HL-60 (cell line): ENCODE measurements at places on chromosomes 13 and 19.

DNA sequence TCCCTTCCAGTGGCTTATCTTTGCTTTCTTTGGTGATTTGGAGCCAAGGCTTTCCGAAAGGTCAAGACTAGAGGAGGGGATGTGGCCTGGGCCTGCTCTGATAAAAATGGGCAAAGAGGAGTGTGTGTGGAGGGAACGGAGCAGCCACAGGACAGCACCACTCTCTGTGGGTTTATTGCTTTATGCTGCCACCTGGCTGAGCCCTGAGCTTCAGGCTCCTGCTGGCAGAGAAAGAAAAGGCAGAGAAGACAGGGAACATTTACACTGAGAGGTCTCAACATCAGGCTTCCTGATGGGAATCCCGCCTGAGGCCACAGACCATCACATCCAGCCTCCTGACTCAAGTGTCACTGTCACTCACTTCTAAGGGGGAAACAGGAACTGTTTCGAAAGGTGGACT is 9.2 kb upstream of the GSX1 start:
- no peak for DNase-seq

DNA sequence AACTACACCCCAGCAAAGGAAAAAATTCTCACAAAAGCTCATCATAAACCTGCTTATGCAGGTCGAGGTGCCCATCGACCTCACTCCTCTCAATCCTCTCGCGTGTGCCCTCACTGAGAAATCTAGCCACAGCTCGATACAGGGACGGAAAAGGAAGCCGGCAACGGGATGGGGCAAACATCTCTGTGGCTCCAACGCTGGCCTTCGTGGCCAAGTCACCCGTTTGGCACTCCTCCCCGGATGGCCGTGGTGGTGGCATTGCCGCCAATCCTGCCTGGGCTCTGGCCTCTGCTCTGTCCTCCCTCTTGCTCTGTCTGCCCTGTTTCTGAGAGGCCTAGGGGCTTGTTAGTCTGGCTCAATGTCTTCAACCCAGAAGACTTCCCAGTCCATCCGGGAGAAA is 41.2 kb downstream of the ZNF146 start:
- no peak for DNase-seq

DNA sequence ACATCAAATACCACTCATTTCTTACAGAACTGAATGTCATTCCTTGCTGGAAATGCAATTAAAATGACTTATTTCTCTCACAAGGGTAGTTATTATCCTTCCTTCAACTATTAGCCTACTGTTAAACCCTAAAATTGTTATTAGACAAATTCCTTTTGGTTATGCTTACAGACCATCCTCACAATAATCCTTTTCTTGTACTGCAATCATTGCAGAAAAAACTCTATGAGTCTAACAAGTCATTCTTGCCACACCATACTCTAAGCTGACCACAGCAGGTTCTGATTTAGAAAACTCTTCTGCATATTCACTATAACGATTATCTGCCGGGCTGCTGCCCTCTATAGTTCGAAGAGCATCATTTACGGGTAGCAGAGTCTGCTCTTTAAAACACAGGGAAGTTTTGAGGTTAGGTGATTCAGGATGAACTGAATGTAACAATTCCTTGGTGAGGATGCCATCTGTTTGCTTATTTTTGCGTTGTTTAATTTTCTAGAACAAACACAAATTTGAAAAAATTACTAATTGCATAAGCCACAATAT is 38.2 kb downstream of the MTMR6 start:
- peak; percentile 51 for DNase-seq

- no peak for DNase-seq
These were observed 711 bp downstream of the CILP2 start for GRCh38 chr19:19538785-19539166.

- no peak for DNase-seq
These were observed 528.0 kb downstream of the DACH1 start for GRCh38 chr13:71339005-71339404.

- DNase-seq: no peak
These were observed 340.7 kb upstream of the HTR2A start for GRCh38 chr13:47237571-47237970.

GRCh38 chr19:2352121-2352520 is 7.9 kb upstream of the TMPRSS9 start:
- no peak for DNase-seq

DNA sequence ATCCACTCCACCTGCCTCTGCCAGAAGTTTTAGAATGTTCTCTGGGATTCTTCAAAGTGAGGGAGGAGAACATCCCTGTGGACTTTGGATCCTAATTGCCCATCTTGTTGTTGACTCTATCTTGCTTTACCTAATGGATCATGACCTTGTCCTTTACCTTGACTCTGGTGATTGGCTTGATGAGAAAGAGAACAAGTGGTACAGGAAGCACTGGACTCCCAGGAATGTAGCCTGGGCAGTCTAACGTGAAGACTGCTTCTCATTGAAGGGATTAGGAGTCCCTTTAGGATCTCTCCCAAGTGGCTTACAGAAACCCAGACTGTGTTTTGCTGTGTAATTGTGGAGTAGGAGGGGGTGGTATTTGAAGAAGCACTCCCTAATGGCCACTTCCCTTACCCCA is 63.9 kb downstream of the SLC10A2 start:
- no peak for DNase-seq

- no peak for DNase-seq
These were observed 6.8 kb downstream of the ATP8A2 start for GRCh38 chr13:25378528-25378927.

GRCh38 chr19:13999085-13999484 is 7.0 kb downstream of the RFX1 start:
- no peak for DNase-seq

- DNase-seq: no peak
These were observed 192.9 kb downstream of the DIAPH3 start for GRCh38 chr13:59970847-59971246.

DNA sequence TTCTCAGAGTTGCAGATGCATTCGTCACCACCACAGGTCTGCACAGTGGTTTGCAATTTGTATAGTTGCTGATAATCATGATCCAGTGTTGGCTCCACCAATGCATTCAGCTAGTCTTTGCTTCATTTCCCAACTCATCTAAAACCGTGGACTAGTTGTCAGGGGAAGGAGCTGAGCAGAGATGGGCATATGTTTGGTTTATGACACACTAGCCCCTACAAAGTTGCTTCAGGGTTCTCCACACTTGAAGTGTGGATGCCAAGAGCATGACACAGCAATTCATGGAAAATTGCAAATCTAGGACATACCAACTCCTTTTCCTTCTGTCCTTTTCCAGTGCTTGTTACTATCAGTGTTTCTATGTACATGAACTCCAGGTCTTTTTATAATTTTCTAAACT is 168.0 kb downstream of the TNFSF13B start:
- no peak for DNase-seq

DNA sequence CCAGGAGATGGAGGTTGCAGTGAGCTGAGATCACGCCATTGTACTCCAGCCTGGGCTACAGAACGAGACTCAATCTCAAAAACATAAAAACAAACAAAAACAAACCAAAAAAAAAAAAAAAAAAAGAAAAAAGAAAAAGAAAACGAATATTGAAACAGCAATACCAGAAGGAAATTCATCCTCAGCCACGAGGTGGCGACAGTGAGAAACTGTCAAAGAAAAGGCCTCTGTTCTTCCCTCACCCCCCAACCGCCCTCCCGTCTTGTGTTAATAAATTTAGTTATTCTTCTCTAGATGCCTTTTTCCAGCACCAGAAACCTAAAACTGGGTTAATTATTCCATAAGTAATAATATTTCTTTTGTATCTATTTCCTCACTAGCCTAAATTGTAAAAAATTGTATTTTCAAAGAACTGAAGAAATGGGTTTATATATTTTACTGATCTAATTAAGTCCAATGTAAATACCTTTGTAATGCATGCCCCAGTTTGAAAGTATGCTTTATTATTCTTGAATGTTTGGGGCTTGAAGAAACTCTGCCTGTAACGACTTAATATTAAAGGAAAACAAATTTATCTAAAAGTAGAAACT is 38.6 kb downstream of the LIG4 start:
- peak; percentile 46 for DNase-seq

DNA sequence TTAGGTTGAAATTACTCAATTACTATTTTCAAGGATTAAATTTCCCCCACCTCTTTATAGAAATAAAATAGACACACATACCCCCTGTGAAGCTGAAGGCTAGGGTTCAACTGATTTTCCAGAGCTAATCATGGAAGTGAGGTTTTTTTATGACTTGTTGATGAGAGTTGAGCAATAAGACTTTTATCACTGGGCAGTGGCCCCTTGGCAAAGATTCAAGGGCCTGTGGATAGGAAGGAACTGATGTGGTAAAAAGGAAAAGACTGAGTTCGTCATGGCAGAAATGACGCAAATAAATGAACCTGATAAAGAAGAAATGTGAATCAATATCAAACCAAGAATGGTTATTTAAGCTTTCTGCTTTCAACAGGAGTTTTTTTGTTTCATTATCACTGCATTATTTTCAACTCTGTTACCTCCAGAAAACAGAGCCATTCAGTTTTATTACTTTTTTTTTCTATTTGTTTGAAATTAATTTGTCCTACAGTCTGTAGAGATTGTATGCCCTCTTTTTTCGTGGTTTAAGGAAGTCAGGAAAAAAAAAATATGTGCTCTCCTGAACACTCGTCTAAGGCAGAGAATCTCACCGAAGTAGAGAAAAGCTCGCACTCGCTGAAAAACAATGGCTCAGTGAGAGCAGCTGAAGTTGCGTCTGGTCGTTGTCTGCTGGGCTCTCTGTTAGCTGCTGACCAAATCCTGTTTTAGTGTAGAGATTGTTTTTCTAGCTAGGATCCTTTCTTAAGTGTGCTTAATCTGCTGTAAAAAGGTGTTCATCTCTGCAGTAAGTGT is 38.9 kb downstream of the STOML3 start:
- peak; percentile 2 for DNase-seq

DNA sequence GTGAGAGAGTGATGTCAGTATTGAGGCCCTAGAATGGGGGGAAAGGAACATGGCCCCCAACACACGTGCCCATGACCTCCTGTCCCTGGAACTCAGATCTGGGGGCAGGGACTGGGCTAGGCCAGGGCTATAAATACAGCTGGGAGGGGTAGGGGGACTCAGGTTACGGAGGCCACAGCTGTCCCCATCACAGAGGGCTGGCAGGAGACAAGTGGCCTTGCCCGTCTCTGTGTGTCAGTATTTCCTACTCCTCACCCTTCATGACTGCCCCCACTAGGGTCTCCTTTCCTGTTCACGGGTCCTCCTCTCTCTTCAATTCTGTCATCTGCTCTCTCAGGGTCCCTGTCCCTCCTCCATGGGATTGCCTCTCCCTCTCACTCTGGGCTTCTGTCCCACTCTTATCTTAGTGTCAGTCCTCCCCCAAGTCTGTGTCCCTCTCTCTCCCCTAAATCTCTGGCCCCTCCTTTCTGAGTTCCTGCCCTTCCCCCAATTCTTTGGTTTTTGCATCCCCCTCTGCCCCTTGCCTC is 687 bp upstream of the HRC start:
- DNase-seq: no peak

DNA sequence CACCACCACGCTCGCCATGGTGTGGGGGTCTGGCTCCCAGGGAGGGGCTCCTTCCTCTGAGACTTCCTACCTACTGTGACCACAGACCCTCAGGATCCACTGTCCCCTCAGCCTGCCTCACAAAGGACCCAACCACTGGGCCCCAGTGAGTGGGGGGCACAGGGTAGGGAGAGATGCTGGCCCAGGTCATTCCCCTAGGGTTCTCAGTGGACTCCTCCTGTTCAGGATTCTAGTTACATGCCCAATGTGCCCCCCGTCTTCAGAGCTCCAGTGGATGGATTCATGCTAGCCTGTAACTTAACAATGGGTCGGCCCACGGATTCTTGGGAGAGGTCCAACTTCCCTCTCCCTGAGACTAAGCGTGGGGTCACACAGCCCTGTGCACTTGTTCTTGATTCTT is at the start of gene TSKS:
Gene TSKS (minus strand): TSS at position 77 of the 400 bp plus-strand sequence. CDS start 59 bp downstream, at position 18.
- no peak for DNase-seq

- DNase-seq: no peak
These were observed 49.4 kb downstream of the SACS start for GRCh38 chr13:23384111-23384510.
